ENCODE measurements at places on chromosomes 11 and 22.

DNA sequence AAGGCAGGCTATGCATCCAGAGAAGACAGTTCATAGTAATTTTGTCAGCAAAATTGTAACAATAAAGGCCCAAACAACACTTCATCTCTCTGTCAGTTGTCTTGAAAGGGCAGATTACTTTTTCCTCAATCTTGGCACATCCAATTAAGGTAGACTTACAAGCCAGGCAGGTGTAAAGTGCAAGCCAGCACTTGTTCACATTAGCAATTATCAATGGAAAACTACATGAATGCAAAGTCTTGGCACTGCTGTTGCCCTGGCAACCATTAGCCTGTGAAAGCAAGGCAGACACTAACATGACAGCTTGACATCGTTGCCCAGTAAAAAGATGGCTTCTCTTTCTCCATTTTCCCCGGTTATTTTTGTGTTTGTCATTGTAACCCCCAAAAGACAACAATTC is 677.2 kb upstream of the TENM4 start:
- DNase-seq = no peak

GRCh38 chr11:63536669-63537292 is at the start of gene PLAAT4:
Gene PLAAT4, plus strand, starts transcription at chr11:63536808. Its CDS starts 61 bp downstream, at chr11:63536869.
- DNase-seq = no peak

DNA sequence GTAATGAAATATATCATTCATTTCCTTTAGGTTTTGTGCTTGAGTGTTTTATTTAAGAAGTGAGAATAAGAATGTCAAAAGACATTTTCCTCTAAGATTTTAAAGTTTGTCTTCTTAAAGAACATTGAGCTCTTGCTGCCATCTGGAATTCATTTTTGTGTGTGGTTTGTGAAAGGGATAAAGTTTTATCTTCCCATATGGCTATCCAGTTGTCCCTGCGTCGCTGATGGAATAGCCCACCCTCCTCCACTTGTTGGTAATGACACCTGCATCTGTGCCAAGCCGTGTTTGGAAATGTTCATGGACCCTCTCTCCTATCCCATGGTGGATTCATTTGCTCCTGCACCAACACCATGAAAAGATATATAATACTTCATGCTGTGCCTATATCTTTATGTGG is 901.5 kb downstream of the BRD1 start:
- DNase-seq = no peak

DNA sequence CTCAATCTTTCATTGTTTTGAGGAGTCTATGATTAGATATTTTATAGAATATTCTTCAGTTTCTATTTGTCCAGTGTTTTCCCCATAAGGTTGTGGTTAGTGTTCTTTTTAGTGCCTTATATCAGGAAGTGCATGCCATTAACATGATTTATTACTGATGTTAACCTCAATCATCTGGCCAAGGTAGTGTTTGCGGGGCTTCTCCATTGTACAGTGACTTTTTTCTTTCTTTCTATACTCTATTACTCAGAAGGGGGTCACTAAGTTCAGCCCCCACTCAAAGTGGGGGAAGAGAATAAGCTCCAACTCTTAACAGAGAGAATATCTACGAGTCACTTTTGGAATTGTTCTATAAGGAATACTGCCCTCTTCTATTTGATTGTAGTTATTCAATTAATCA is 415.8 kb downstream of the DYNC2H1 start:
- DNase-seq = no peak

DNA sequence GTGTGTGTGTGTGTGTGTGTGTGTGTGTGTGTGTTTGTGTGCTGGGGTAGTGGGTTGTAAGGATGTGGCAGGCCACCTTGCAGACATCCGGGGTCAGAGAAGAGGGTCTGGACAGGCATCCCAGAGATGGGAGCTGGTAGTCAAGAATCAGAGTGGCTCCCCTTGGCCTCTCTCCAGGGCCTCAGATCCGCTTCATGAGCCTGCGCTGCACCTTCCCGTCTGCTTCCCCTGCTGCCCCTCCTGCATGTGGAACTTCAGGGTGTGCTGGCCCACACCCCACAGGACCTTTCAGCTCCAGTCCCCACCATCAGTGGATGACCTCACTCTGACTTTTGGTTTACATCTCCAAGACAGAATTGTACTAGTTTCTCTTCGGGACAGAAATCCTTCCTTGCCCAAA is 31.2 kb downstream of the TREH start:
- DNase-seq = no peak
